ENCODE measurements at places on chromosomes 16 and 17. TPM values are rescaled to one million over a fixed set of nuclear protein-coding genes. Genes with fewer than 3 reads are reported as not detected.

DNA sequence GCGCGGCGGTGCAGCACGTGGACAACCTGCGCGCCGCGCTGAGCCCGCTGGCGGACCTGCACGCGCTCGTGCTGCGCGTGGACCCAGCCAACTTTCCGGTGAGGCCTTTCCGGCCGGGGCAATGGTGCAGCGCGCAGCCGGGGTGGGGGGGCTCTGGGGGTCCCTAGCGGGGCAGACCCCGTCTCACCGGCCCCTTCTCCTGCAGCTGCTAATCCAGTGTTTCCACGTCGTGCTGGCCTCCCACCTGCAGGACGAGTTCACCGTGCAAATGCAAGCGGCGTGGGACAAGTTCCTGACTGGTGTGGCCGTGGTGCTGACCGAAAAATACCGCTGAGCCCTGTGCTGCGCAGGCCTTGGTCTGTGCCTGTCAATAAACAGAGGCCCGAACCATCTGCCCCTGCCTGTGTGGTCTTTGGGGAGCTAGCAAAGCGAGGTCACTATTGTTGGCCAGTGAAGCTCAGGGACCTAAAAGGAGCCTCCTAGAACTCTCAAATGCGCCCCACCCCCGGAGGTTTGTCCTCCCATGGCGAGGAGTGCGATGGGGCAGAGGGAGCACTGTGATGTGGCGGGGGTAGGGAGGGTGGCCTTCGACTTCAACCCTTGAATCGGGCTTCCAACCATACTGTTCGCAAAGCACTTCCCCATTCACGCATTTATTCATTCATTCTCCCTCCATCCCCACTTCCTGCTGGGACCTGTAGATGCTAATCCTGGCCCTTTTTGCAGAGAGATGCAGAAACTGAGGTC is 770 bp downstream of the HBM start:
- no peak overlapping the region for H3K27ac ChIP-seq
- H3K36me3 ChIP-seq: no peaks in the 10 kb centered on the region

GRCh38 chr17:66387392-66387981 is 85.1 kb downstream of the PRKCA start:
- peak overlapping the region; percentile 79 for H3K27ac ChIP-seq
- H3K27me3 ChIP-seq: no peaks in the 10 kb centered on the region
- H3K36me3 ChIP-seq: no peaks in the 10 kb centered on the region
- H3K4me1 ChIP-seq: peaks cover 6% of the 10 kb centered on the region

GRCh38 chr16:13956635-13957196 is 36.8 kb downstream of the ERCC4 start:
- H3K36me3 ChIP-seq: no peaks in the 10 kb centered on the region
- no peak for DNase-seq
- peaks cover 13% of the 10 kb centered on the region for H3K4me1 ChIP-seq
- H3K4me3 ChIP-seq: no peak overlapping the region
- no peaks in the 10 kb centered on the region for H3K27me3 ChIP-seq

DNAAF1 gene
- 0.31 TPM for polyA plus RNA-seq

CIBAR2 gene
- polyA plus RNA-seq: not detected

DNA sequence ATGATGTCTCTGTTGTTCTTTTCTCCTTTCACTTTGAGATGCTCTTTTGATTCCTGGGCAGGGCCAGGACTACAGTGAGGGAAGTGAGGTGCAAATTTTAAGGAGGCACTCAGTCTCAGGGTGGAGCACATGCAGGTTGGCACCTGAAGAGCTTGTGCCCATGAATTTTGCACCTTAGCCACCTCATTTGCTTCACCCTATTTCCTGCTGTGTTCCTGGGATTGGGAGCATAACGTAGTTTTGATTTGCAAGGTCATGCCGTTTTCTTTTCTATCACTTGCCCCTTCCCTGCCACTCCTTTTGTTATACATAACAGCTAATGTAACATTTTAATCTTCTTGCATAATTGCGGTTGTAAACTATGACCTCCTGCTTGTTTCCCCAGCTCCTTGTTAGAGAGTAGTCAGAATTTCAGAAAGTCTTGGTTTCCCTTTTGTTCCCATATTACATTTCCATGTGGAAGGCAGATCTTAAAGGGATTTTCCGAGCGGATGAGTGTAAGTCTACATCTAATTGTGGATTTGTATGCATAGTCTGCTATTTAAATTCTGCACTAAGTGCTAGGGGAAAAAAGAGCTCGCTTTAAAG is 9.8 kb downstream of the PMFBP1 start:
- DNase-seq: no peak
- H3K4me3 ChIP-seq: no peak overlapping the region
- H3K4me1 ChIP-seq: no peaks in the 10 kb centered on the region
- H3K27ac ChIP-seq: no peak overlapping the region

GDPD3 gene
- 5.4 TPM for polyA plus RNA-seq

- no peaks in the 10 kb centered on the region for H3K4me1 ChIP-seq
- no peaks in the 10 kb centered on the region for H3K36me3 ChIP-seq
- H3K27ac ChIP-seq: no peak overlapping the region
- no peak overlapping the region for H3K4me3 ChIP-seq
- DNase-seq: no peak
Observed at GRCh38 chr16:70597135-70597835, 49.1 kb upstream of the IL34 start.

DNA sequence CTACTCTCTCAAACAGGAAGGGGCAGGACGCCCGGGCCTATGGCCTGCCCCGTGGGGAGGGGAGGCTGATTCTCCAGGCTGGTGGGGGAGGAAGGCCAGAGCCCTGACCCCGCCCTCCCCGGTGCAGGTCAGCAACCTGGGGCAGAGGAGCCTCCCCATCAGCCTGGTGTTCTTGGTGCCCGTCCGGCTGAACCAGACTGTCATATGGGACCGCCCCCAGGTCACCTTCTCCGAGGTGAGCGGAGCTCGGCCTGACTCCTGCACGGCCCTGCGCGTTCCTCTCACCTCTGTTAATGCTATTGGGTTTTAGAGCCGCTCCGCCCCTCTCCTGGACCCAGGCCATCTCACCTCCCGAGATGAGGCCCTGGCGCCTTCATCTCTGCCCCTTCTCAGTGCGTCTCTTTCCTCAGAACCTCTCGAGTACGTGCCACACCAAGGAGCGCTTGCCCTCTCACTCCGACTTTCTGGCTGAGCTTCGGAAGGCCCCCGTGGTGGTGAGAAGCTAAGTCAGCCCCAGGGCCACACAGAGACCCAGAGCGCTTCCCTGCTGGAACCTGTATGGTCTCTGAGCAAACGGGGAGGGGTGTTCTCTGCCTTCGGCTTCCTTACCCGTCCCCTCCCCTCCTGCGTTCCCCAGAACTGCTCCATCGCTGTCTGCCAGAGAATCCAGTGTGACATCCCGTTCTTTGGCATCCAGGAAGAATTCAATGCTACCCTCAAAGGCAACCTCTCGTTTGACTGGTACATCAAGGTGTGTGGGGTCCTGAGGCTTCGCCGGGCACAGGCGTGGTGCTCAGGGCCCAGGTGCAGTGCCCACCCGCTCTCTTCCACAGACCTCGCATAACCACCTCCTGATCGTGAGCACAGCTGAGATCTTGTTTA is 25.1 kb upstream of the ITGAX start:
- H3K27me3 ChIP-seq: peaks cover 45% of the 10 kb centered on the region
- H3K36me3 ChIP-seq: no peaks in the 10 kb centered on the region
- no peaks in the 10 kb centered on the region for H3K4me1 ChIP-seq
- H3K4me3 ChIP-seq: no peak overlapping the region
- no peak for DNase-seq

DNA sequence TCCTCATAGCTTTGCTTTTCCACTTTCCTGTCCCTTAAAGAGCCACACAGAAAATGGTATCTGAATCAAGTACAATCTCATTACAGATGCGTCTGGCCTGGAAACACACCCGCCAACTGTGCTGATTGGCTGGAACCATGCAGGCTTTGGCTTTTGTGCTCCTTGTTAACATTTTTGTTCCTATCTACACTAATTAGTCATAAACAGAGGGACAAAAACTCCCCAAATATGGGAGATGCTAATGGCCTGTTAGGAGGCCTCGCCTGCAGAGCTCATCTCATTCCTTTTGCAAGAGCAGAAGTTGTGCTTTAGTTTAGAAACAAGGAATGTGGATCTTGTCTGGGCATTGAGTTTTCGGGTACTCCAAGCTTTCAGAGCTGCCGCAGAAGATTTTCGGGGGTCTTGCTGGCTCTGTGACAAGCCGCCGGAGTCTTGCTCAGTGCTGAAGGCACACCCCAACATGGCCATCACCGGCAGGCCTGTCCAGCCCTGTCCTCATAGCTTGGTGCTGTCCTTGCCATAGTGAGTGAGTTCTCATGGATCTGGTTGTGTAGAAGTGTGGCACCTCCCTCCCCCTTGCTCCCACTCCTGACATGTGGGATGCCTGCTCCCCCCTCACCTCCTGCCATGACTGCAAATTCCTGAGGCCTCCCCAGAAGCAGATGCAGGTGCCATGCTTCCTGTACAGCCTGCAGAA is 69.8 kb downstream of the METRNL start:
- H3K27me3 ChIP-seq: no peaks in the 10 kb centered on the region
- DNase-seq: peak; percentile 2

TMEM88 gene
- 328 TPM for polyA plus RNA-seq

NPIPA3 gene
- not detected for polyA plus RNA-seq

- peak overlapping the region; percentile 94 for H3K27ac ChIP-seq
- H3K4me1 ChIP-seq: peaks cover 38% of the 10 kb centered on the region
- no peak overlapping the region for H3K4me3 ChIP-seq
- DNase-seq: no peak
- no peaks in the 10 kb centered on the region for H3K27me3 ChIP-seq
- no peaks in the 10 kb centered on the region for H3K36me3 ChIP-seq
Observed at GRCh38 chr17:10756185-10756584, 26.4 kb upstream of the TMEM220 start.

- H3K4me1 ChIP-seq: no peaks in the 10 kb centered on the region
- no peak for DNase-seq
Observed at GRCh38 chr16:55120826-55121225, 190.2 kb downstream of the IRX5 start.

- no peak overlapping the region for H3K4me3 ChIP-seq
- no peaks in the 10 kb centered on the region for H3K27me3 ChIP-seq
- DNase-seq: peak; percentile 39
- H3K36me3 ChIP-seq: no peaks in the 10 kb centered on the region
Observed at GRCh38 chr17:13477180-13477611, 124.5 kb downstream of the HS3ST3A1 start.

GRCh38 chr17:35972066-35972465 is 9.2 kb downstream of the CCL16 start:
- no peaks in the 10 kb centered on the region for H3K27me3 ChIP-seq
- H3K27ac ChIP-seq: peak overlapping the region; percentile 82
- DNase-seq: no peak
- H3K4me3 ChIP-seq: no peak overlapping the region

TPPP3 gene
- 13.4 TPM for polyA plus RNA-seq

- no peak overlapping the region for H3K27ac ChIP-seq
- no peak for DNase-seq
- no peaks in the 10 kb centered on the region for H3K4me1 ChIP-seq
- H3K27me3 ChIP-seq: no peaks in the 10 kb centered on the region
Observed at GRCh38 chr16:72905581-72905980, 142.3 kb downstream of the ZFHX3 start.

- no peak overlapping the region for H3K27ac ChIP-seq
- no peak overlapping the region for H3K4me3 ChIP-seq
- no peak for DNase-seq
- no peaks in the 10 kb centered on the region for H3K36me3 ChIP-seq
- H3K4me1 ChIP-seq: peaks cover 6% of the 10 kb centered on the region
Observed at GRCh38 chr17:76466775-76467130, 650 bp upstream of the AANAT start.

ZNF597 gene
- polyA plus RNA-seq: 1.2 TPM

GRCh38 chr16:50197582-50197981 is 44.5 kb downstream of the TENT4B start:
- H3K36me3 ChIP-seq: no peaks in the 10 kb centered on the region
- peaks cover 9% of the 10 kb centered on the region for H3K4me1 ChIP-seq
- no peak overlapping the region for H3K4me3 ChIP-seq
- no peak for DNase-seq
- no peak overlapping the region for H3K27ac ChIP-seq

ZNF469 gene
- polyA plus RNA-seq: 0.94 TPM

ST6GALNAC2 gene
- polyA plus RNA-seq: 2.8 TPM

GRCh38 chr17:61970030-61970429 is 42.2 kb upstream of the INTS2 start:
- no peaks in the 10 kb centered on the region for H3K4me1 ChIP-seq
- H3K27me3 ChIP-seq: no peaks in the 10 kb centered on the region
- H3K36me3 ChIP-seq: no peaks in the 10 kb centered on the region
- no peak overlapping the region for H3K27ac ChIP-seq
- no peak overlapping the region for H3K4me3 ChIP-seq

DNA sequence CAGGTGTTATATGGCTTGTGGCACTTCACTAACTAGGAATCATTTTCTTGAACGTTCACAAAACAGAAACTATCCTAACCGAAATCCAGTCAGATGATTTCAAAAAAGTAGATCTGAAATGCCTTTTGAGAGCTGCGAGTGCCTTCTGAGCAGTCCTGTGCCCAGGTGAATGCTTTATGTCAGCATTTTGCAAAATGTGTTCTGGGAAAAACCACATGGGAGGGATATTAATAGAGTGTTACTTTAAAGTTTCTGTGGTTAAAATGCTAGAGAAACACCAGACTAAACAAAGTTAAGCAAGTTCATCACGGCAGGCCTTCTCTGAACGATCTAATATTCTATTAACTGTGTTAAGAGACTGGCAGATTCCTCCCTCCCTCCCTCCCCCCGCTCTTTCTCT is 15.8 kb upstream of the RGS9 start:
- no peak for DNase-seq
- peaks cover 9% of the 10 kb centered on the region for H3K4me1 ChIP-seq
- no peaks in the 10 kb centered on the region for H3K36me3 ChIP-seq
- H3K4me3 ChIP-seq: no peak overlapping the region

- no peaks in the 10 kb centered on the region for H3K36me3 ChIP-seq
- H3K4me1 ChIP-seq: no peaks in the 10 kb centered on the region
- H3K27ac ChIP-seq: no peak overlapping the region
- H3K4me3 ChIP-seq: no peak overlapping the region
- no peaks in the 10 kb centered on the region for H3K27me3 ChIP-seq
- no peak for DNase-seq
Observed at GRCh38 chr17:27284811-27285415, 9.0 kb upstream of the WSB1 start.

DNA sequence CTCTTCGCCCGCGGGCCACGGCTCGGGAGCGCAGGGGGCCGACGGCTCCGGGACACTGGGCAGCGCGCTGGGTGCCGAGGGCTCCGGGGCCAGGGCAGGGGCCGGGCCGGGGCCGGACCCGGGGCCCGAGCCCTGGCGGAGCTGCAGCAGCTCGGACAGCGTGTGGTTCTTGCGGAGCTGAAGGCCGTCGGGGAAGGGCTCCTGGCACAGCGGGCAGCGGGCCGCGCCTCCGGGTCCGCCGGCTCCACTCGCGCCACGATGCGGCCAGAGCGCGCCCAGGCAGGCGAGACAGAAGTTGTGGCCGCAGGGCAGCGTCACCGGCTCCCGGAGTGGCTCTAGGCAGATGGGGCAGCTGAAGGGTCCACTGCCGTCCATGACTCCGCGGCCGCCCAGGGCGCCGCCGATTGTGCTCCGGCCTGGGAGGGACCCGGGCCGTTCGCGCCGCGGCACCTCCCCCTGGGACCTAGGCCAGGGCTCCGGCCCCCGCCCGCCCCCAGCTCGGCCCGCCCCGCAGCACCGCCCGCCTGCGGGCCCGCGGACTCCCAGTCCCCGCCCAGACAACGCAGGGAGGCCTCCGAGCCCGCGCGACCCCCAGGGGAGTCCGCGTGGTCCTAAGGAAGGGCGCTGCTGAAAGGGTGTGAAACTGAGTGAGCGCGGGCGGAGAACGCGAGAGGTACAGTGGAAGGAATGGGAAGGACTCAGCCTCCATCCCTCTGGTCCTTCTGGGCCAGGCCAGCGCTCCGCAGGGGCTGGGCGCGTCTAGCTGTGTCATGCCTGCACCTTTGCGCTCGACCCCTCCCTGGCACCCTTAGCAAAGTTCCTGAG is at the start of gene TRIM47:
Gene TRIM47, minus strand, starts transcription at position 408 of the 825 bp plus-strand sequence. Its CDS starts 33 bp downstream, at position 375.
- peak within 1 kb of the TSS; percentile 71 for H3K27ac ChIP-seq
- H3K36me3 ChIP-seq: no peaks in the 10 kb centered on the region
- H3K27me3 ChIP-seq: peaks cover 9% of the 10 kb centered on the region
- peak within 1 kb of the TSS; percentile 26 for H3K4me3 ChIP-seq

HSD17B2 gene
- polyA plus RNA-seq: 63.5 TPM

Measured in hepatocyte (in vitro differentiated cells).